ENCODE measurements at places on chromosomes 2 and 18.

GRCh38 chr2:222413295-222413911 is 10.9 kb upstream of the SGPP2 start:
- no peak for DNase-seq

GRCh38 chr2:127398239-127398590 is 10.4 kb upstream of the MAP3K2 start:
- DNase-seq = no peak

DNA sequence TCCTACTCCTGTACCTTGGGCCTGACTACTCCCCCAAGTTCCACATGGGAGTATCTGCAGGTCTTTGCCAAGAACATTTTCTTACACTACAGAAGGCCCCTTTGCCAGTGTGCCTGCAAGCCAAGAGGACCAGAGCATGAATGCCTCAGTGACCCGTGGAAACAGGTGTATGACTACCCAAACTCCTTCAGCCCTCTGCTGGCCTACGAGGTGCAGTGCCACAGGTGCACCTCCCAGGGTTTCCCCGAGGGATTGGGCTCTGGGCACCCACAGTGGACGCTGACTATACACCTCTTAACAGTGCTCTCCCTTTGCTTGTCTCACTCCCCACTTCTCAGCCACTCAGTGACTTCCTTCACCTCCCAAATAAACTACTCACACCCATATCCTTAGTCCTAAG is 91.4 kb downstream of the COL6A3 start:
- DNase-seq = no peak

DNA sequence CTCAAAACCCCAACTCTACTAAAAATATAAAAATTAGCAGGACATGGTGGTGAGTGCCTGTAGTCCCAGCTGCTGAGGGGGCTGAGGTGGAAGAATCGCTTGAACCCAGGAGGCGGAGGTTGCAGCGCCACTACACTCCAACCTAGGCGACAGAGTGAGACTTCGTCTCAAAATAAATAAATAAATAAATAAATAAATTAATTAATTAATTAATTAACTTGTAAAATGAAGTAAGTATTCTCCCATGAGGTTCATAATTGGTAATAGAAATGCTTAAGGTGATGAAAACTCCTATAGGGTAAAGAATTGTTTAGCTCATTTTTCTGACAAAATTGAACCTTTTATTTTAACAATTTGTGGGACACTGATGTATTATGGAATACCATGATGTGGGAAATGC is 230.8 kb downstream of the TMEM182 start:
- no peak for DNase-seq

- no peak for DNase-seq
Measured at GRCh38 chr2:3626812-3627499, 31.0 kb upstream of the ALLC start.

GRCh38 chr2:101160454-101160853 is 9.3 kb upstream of the TBC1D8 start:
- DNase-seq = no peak

DNA sequence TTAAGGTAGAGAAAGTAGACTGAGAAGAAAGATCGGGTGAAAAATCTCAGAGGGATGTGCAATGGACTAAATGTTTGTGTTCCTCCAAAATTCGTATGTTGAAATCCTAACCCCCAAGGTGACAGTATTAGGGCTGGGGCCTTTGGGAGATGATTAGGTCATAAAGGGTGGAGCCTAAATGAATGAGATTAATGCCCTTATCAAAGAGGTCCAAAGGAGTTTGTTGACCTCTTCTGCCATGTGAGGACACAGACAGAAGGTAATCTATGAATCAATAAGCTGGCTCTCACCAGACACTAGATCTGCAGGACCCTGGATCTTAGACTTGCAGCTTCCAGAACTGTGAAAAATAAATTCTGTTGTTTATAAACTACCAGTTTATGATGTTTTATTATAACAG is 2.7 kb upstream of the NMI start:
- DNase-seq = no peak

DNA sequence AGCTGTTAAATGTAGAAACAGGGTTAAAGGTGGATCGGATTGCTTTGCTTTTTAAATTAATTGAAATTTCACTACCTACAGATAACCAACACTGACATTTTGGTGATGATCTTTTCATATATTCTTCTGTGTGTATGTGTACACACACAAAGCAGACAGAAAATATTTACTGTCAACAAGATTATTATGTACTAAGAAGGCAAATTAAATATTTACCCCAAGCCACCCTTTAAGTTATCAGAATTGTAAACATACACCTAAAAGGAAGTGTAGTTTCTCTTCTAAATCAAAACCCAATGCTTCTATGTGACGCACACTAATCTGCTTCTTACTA is 98.7 kb downstream of the GAREM1 start:
- DNase-seq = no peak

- DNase-seq = no peak
Measured at GRCh38 chr2:104476075-104476474, 377.8 kb upstream of the POU3F3 start.

DNA sequence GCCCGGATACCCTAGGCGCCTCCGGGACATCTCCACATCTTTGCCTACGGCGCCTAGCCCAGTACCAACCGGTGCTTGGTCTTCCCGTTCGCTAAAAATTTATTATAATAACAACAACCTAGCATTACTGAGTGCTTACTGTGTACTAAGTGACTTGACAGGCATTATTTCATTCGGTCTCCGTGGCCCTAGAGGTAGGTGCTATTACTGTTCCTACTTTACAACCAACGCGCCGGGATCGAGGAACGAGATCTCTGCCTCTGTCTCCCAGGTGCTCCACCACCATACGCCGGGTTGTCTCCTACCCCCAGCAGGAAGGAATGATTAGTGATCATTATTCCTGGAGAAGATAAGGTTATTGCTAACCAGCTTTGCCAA is 657 bp upstream of the BIN1 start:
- no peak for DNase-seq

GRCh38 chr18:79283131-79283810 is 112.5 kb upstream of the NFATC1 start:
- no peak for DNase-seq

GRCh38 chr18:48815581-48816324 is 135.0 kb downstream of the SMAD7 start:
- DNase-seq = no peak

DNA sequence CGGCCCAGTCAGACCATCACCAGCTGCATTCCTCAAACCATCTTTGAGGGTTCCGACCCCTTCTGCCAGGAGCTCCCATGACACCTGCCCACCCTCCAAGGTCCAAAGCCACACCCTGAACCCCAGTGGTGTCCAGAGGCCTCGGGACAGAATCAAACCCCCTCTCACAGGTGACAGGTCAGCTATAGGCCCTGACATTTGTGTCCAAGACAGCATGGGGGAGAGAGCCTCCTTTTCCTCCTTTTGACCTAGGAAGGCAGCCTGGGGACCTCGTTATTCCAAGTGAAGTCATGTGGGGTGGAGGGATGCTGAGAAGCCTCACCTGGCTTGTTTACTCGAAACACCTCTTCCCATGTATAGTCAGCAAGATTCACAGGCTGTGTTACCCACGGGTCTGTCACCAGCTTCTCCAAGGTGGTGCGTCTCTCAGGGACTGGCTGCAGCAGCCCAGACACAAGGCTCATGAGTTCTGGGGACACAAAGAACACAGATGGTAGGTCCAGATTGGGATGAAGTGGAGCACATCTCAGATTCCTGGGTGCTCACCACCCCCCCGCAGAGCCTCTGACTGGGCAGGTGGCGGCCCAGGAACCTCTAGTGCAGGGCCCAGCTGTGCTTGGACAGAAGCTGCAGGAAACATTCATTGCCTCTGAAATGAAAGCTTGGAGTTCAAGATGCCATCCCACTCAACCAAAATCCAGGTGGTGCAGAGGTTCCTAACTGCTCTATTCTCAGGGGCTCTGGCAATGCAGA is 5.1 kb upstream of the MTERF4 start:
- no peak for DNase-seq

GRCh38 chr2:234991793-234992192 is 40.0 kb downstream of the SH3BP4 start:
- DNase-seq = no peak

DNA sequence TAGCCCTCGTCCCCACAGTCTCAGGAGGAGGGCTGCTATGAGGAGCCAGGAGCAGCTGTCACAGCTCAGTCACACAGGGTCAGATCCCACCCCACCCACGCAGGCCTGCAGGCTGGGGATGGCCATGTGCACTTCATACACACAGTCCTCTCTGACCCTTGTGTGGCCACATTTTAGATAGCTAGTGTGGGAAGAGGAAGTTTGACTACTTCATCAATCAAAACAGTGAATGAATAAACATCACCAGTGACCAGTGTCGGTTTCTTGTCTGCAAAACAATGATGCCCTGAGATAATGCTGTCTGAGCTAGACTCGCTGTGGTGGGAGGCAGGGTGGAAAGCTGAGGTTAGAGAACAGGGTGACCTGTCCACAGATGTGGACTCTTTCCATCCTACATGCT is 107.1 kb downstream of the PIEZO2 start:
- DNase-seq = no peak

- peak; percentile 43 for DNase-seq
Measured at GRCh38 chr2:25314514-25315315, 27.0 kb downstream of the DNMT3A start.

- no peak for DNase-seq
Measured at GRCh38 chr2:75598589-75599155, 37.9 kb upstream of the EVA1A start.

GRCh38 chr18:13574761-13575160 is 151.6 kb downstream of the FAM210A start:
- DNase-seq = no peak

GRCh38 chr2:204796581-204796980 is 251.3 kb downstream of the PARD3B start:
- no peak for DNase-seq

DNA sequence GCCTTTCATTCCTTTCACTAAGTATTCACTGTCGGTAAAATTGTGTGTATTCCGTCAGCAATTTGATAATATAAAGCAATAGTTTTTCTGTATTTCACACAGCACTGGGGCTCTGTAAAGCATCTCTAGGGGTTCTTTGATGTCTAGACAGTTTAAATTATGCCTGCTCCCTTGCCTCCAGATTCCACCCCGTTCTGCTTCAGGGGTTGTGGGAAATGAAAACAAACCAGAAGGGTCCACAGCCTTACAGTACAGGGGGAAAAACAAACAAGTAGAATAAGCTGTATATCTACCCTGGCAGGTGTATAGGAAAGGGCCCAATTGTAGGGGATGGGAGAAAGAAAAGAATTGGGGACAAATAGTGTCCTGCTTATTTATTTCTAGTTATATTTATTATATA is 63.1 kb downstream of the ASXL3 start:
- DNase-seq = no peak

All from anterior cingulate cortex (tissue), 58 donors.